NCI-H2029 treated with DMSO at 0.1 percent for 48 hours (cell line): ENCODE measurements at places on chromosomes 11 and 22.

DNA sequence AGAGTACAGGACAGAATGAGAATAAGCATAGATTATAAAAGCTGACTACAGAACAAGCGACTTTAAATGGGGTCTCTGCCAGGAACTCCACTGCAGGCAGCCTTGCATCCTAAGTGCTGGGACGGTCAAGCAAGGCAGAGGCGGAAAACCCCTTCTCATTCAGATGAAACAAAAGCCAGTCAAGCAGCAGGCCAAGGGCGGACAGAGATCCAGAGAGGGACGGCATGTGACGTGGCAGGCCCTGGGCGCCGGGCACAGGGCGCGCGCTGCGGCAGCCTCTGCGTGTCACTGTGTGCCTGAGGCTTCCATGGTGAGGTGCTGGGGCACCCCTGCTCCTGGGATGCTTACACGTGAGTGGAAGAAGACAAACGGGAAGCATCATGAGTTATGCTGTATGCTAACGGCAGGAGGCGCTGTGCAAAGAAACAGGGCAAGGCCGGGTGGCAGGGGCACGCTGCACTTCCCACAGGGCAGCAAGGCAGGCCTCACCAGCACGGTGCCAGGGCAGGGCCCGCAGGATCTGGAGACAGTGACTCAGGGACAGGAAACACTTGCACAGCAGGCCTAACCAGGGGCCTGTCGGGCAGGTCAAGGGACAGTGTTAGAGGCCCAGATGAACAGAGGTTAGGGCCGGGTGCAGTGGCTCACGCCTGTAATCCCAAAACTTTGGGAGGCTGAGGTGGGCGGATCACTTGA lies 6.2 kb downstream of the TOLLIP start:
- no peak for DNase-seq

- no peak for DNase-seq
These were observed 151.7 kb downstream of the UVRAG start for GRCh38 chr11:75966537-75967287.

- no peak for DNase-seq
These were observed 5.3 kb upstream of the EFCAB6 start for GRCh38 chr22:43817402-43817801.

DNA sequence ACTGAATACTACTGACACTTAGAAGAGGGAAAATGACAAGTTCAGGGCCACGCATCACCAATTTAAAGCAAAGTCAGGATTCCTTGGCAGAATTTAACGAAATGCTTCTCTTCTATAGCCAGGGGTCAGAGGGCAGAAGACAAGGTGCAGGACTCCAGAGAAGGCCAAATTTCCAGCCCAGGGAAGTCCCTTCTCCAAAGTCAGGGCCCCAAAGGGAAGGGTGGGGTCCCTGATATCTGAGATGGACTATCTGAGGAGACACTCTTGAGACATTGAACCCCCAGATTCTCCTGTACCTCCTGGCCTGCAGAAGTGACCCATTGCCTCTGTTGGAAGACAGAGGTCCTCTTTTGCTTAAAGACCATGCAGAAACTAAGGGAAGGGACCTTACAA lies 91.2 kb downstream of the RPS6KA4 start:
- no peak for DNase-seq

- no peak for DNase-seq
These were observed 13.7 kb upstream of the CDKN1C start for GRCh38 chr11:2899080-2899783.

DNA sequence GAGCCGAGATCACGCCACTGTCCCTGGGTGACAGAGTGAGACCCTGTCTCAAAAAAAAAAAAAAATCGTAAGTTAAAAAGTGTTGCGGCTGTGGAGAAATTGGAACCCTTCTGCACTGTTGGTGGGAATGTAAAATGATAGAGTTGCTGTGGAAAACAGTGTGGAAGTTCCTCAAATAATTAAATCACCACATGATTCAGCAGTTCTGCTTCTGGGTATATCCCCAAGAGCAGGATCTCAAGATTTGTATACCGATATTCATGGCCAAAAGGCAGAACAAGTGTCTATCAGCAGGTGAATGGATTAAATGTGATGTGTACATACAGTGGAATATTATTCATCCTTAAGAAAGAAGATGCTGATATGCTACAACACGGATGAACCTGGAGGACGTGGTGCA lies 3.8 kb downstream of the SELENOO start:
- no peak for DNase-seq

DNA sequence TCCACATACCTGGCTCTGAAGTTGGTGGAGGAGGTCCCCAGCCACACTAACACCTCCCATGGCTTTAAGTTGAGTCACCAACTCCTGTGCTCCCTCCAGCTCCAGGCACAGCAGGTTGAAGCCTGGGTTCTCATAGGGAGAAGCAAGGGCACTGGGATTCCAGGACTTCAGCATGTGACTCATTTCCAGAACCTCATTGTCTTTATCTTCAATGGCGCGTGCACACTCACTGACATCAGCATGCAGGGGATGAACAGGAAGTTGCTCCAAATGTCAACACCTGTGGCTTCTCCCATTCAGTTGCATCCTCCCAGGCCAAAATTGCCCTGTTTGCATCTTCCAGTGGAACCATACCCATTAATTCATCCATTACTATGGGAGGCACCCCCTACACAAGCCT lies 5.8 kb upstream of the UBQLNL start:
- no peak for DNase-seq

- no peak for DNase-seq
These were observed 14.4 kb upstream of the GRK2 start for GRCh38 chr11:67251841-67252240.

DNA sequence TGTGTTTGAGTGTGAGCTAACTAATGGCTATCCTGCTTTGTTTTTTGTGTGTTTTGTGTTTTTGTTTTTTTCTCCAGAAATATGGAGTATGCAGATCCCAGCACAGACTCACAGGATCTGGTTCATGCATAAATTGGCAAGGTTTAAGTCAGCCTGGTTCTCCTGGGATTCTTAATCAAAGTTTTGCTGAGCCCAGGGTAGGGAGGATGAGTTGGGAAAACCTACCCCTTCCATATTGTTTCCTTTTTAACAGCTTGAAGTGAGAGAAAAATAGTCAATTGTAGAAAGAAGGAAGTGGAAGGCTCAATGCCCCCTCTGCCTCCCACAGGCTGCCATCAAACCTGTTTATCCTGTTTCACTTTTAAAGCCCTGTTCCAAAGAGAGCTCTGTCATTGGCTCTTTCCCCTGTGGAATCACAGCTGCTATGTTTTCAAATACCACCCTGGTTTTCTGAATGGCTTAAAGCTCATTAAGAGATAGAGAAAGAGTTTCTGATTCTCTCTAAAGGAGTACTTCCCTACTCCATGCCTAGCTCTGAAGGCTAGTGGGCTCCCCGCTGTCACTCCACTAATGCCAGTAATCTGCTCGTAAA lies 23.4 kb upstream of the CADM1 start:
- peak; percentile 66 for DNase-seq

DNA sequence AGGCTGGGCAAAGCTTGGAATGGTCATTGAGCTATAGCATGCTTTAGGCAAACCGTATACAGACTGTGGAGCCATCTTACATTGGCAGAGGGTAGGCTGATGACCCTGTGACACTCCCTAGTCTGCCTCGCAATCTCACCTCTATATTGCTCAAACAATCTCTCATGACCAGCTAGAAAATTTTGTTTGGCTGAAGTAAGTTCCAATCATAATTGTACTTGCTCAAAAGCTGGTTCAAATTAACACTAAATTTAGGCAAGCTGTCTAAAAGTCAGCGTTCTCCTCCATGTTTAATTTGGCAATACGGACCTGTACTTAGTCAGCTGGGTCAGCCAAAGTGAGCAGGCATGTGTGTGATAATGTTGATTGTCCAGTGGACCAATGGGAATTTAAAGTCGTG lies 133.0 kb downstream of the SWAP70 start:
- DNase-seq, result no peak

DNA sequence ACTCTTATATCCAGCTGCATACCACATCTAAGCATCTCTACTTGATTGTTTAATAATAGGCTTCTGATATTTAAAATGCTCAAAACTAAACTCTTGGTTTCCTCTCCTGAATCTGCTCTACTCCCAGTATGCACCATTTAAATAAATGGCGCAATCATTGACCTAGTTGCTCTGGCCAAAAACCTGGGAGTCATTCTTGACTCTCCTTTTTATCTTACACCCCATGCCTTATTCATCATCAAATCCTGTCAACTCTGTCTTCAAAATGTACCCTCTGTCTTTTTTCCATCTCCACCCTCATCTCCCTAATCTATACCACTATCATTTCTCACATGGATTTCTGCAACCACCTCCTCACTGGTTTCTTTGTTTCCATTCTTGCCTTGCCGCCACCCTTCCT lies 399.6 kb upstream of the CCDC90B start:
- no peak for DNase-seq

GRCh38 chr22:36461665-36462649 lies 19.5 kb downstream of the TXN2 start:
- DNase-seq, result peak; percentile 61

DNA sequence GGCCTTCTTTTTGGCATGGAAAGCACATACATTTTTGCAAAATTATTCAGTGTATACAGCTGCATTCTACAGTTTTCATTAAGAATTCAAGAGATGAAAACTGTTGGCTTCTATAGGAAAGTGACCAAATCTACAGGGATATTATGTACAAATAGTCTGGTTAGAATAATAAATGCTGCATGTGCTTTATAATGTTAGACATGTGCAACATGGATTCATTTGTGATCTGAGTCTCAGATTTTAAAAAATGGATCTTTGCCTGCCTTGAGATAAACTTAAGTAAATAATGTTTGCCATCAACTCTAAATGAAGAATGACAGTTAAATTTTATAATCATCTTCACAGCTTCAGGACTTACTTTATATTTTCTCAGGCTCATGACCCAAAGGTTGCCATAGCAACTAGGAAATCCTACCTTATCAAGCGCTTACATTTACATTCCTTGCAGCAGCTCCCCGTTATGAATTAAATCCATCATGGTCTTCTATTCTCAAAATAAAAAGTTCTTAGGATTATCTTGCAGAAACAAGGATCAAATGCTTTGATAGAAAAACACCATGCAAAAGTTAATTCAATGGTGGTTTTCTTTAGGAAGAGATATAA lies 200.2 kb downstream of the CADM1 start:
- no peak for DNase-seq

- DNase-seq, result no peak
These were observed 33.4 kb downstream of the MUC6 start for GRCh38 chr11:1003159-1003558.

DNA sequence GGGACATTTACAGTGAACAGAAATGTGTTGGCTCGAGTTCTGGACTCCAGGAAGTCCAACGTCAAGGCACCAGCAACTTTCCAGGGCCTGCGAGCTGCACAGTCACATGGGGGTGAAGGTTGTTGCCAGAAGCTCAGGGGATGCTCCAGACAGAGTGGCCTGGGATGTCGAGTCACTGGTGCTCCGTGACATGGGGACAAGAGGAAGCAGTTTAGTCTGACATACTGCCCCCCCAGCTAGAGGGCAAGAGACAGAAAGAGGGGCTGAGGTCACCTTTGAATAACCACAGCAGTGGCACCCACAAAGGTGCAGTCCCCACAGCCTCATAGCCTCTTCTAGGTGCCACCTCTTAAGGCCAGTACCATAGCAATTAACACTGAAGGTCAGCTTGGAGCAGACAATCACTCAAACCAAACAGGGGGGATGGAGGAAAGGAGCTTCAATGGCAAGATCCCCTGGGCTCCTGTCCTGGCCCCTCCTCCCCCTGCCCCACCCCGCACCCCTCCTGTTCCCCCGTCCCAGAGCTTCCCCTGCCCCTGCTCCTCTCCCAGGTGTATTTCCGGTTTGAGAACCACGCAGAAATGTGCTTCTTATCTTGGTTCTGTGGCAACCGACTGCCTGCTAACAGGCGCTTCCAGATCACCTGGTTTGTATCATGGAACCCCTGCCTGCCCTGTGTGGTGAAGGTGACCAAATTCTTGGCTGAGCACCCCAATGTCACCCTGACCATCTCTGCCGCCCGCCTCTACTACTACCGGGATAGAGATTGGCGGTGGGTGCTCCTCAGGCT lies 3.8 kb downstream of the APOBEC3D start:
- no peak for DNase-seq
